ENCODE measurements at places on chromosomes 4 and X.

GRCh38 chr4:123096038-123096437 lies 173.6 kb upstream of the NUDT6 start:
- peak; percentile 35 for DNase-seq

GRCh38 chr4:16142598-16143310 lies 58.9 kb upstream of the PROM1 start:
- no peak for DNase-seq

GRCh38 chr4:39893693-39894072 lies 84.0 kb downstream of the PDS5A start:
- DNase-seq = no peak

GRCh38 chr4:107147873-107148272 lies 111.8 kb upstream of the DKK2 start:
- no peak for DNase-seq

GRCh38 chr4:4726051-4726450 lies 133.4 kb upstream of the MSX1 start:
- no peak for DNase-seq

- DNase-seq = no peak
Measured at GRCh38 chrX:134715930-134716619, 57.8 kb upstream of the PLAC1 start.

DNA sequence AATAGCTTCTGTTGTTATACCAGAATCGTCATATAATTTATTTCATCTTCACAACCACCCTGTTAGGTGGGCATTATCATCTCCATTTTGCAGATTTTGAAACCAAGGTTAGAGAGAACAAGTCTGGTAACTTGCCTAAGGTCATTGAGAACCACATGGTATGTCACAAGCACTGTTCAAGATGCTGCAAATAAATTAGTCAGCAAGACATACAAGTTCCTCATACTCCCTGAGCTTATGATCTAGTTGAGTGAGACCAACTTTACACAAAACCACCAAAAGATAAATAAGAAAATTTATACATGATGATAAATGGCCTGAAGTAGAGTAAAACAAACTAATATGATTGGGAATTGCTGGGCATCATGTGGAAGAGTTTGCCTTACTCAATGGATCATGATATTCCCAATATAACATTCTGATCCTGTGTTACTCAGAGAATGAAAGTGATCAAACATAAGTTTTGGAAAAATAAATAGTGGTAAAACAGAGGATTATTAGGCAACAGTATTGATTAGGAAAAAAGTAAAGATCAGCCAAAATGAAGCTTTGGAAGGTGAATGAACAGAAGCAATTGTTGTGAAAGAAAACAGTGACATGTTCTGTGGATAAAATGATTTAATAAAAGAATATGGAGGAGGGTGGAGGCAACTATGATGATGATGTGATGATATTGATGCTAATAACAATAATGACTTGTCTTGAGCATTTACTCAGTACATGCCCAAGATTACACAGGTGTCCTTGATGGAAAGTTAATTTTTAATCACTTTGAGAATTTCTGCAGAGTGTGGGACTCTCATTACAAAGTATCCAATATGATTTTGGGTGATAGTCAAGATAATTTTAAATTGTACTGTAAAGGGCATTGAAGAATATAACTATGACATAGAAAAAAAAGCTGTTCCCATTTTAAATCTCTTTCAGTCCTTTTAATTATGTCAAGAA lies 34.1 kb upstream of the IL1RAPL1 start:
- DNase-seq = no peak

GRCh38 chr4:76554630-76555029 lies 119.6 kb downstream of the SHROOM3 start:
- DNase-seq = no peak

DNA sequence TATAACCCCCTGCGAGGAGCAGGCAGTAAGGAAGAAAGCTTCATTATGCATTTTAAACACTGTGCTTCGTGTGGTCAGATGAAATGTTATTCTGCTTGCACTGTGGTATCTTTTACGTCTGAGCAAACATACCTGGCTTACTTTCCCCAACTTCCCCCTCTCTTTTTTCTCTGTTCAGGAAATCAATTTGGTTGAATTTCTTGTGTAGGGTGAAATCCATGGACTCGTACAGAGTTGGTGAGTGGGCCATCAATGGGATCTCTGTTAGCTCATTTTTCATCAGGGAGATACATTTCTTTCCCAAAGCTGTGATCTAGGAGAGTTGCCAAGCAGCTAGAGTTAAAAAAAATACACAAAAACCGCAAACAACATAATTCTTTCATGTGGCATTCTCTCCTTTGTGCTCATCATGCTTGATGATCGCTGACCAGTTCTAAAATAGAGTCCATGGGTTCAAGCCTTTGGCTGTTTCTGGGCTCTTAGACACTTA lies 98.5 kb downstream of the FRAS1 start:
- peak; percentile 75 for DNase-seq

DNA sequence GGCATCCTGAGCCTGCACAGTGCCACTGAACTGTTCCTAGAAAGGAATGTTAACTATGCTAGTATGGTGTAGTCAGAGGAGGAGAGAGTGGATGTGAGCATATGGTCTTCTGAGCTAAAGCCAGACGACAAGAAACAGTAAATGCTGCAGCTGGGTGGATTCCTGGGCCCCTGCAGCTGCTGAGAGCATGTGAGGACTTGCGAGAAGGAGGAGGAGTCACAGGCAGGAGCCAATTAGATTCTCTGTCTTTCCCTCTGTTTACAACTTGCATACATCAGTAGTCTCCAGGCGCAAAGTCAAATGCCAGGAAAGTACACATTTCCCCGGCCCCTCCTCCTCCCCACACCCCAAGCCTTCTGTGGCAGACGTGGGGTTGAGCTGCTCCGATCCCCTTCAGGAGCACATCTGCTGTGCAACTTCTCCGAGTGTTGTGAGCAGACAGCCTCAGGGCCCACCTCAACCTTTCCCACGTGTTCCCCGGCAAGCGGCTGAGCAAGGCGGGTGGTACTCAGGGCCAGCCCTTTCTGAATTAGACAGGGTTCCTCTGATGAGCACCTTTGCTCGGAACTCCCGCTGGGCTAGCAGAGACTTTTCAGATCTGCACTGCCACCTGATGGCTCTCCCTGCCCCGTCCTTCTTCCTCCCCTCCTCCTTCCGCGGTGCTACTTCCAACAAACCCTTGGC lies 108.7 kb upstream of the ATP6AP2 start:
- DNase-seq = no peak

DNA sequence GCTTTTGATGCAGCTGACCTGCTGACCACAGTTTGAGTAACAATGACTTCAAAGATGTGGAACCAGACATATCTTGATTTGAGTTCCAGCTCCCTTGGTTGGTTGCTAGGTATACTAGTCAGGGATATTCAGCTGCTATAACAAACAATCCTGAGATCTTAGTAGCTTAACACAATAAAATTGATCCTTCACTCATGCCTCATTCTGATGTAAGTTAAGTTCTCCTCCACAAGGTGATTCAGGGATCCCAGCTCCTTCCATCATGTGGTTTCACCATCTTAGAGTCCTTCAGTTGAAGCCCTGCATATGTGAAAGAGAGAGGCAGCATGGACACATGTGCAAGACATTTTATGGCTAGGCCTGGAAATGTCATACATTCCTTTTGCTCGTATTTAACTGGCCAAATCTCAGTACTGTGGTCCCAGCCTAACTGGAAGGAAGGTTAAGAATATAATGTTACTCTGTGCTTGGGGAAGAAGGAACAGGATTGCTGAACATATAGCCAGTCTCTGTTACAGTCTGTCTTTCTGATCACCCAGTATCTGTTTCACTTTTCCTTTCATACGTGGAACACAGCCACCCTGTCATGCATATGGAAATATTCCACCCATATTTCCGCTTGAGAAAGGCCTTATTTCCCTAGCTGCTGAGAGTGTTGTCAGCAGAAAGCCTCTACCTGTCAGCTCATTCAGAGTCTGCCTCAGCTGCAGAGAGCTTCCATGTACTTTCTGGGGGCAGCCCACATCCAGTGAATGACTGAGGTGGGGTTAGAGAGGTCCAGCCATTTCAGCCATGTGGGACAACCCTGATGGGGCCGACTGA lies 7.1 kb downstream of the SMIM9 start:
- no peak for DNase-seq

DNA sequence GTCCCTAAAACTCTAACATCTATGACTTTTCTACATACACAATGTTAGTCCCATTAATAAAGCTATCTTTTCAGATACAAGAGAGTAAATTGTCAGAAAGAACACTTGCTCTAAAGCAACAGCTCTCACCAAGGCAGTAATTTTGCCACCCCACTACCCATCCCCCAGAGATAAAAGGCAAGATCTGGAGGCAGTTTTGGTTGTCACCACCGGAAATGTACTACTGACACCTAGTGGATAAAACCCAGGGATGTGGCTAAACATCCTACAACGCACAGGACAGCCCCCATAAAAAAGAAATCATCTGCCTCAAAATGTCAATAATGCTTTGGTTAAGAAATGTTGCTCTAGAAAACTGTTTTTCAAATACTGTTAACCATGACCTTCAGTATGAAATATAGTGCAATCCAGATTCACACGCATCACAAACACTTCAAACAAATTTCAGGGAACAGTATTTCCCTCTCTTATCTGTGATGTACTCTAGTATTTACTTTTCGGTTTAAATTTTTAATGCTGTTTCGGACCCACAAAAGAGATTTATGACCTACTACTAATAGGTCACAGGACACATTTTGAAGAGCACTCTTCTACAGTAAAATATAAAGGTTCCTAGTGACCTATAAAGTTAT lies 5.1 kb downstream of the FBXL5 start:
- peak; percentile 36 for DNase-seq

- no peak for DNase-seq
Measured at GRCh38 chrX:39966176-39966575, 131.6 kb downstream of the BCOR start.

- no peak for DNase-seq
Measured at GRCh38 chr4:92629302-92629701, 325.5 kb downstream of the GRID2 start.

DNA sequence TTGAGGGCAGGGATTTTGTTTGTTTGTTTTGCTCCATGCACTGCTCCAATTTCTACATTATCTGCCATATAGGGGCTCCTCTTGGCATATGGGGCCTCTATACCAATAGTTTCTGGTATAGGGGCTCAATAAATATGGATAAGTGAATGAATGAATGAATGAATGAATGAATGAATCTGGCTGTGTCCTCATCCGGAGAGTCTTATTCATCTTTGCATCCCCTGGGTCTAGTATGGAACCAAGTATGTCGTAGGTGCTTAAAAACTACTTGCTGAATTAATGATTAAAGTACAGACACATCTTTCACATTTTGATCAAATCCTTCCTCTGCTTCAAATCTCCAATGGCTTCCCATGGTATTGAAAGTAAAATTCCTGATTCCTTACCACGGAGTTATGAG lies 80.1 kb downstream of the DRD5 start:
- DNase-seq = no peak

GRCh38 chrX:64977830-64978229 lies 1.6 kb upstream of the ZC4H2 start:
- DNase-seq = no peak

- no peak for DNase-seq
Measured at GRCh38 chrX:155143959-155144548, 72.2 kb upstream of the VBP1 start.

DNA sequence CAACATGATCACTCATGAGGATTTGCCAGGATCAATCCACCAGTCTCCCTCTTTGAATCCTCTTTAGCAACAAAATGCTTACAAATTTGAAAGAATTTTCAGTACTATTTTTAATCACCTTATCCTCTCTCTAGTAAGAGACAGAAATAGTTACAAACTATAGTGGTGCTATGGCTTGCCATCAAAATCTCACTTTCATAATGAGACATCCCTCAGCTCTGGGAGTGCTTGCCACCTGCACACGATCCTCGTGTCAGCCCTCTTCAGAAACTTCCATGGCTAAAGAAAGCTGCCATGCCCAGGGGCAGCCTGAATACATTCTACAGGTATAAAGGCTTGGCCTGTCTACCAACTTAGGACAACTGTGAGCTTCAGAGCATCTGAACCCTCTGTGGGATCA lies 5.1 kb upstream of the DHX15 start:
- no peak for DNase-seq

- DNase-seq = no peak
Measured at GRCh38 chrX:16695079-16695676, 17.3 kb downstream of the CTPS2 start.

DNA sequence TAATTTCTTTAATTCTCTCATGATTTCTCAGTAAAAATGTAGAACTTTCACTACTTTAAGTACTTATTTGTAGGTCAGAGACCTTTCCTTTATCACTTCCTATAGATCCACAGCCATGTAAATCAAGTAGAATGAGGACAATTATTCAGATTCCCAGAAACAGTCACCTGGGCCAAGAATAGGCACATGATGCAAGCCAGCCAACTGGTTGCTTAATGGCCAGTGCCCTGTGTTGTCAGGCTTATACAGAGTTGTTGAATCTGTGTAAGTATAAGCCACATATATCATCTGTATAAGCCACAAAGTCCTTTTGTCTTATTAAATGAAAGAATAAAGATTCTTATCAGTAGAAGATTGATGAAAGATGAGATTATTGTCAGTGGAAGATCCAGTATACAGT lies 5.2 kb downstream of the BANK1 start:
- no peak for DNase-seq

GRCh38 chr4:47784222-47784621 lies 53.6 kb downstream of the CORIN start:
- DNase-seq = no peak

DNA sequence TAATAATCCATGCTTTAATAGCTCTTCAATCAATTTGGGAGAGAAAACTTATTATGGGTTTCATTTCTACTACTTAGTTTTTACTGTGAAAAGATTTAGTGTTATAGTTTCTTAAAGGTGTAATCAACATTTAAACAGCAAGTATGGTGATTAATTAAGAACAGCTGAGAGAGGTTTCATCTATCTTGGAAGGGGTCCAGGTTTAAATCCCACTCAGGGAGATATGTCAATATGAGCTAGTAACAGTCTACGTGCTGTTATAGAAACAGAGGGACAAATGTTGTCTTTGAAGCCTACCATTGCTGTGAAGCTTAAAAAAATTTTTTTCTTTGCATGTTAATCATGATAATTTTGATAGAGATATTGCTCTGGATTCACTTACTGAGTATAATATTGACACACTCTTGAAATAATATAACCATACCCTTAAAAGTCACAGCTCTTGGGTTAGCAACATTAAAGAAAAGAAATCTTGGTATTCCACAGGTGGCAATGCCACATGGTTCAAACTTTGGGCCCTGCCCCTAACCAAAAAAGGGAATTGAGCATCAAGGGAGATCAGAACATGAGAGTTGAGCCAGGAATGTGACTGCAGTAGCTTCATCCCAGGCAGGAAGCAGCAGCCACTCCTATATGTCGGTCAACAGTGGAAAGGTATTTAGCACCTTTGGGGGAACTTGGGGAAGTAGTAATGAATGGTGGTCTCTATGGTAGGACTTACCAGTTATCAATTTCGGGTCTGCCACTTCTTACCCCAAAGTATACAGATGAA lies 107.8 kb downstream of the ANK2 start:
- DNase-seq = no peak

- no peak for DNase-seq
Measured at GRCh38 chr4:1055721-1056590, 44.5 kb downstream of the FGFRL1 start.

DNA sequence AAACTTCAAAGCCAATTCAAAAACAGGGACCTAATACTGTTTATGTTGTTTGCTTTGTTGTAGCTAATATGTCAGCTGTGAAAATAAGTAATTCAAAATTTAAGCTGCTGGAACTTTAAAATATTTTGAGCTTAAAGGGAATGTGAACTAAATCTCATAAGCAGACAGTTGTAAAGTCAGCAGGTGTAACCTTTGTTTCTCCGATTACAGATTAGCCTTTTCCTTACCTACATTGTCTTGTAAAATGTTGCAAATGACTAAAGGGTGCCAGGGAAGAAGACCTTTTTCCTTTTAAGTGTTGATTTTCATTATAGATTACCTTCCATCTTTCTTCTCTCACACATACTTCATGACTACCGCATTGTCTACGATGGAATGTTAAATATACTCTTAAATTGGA lies 405.1 kb downstream of the KCNIP4 start:
- DNase-seq = no peak

All from COLO829 (cell line).